ENCODE measurements at places on chromosomes 5 and 9. TPM values are rescaled to one million over a fixed set of nuclear protein-coding genes. Genes with fewer than 3 reads are reported as not detected.

The SPAG8 gene
- total RNA-seq: 0.56 TPM

The GOLGA1 gene
- total RNA-seq: 10.5 TPM

The HTR1A gene
- not detected for total RNA-seq

The CNTFR gene
- total RNA-seq: not detected

The DPYSL3 gene
- 20.4 TPM for total RNA-seq

The PAPPA gene
- 30.6 TPM for total RNA-seq

The PCDHB2 gene
- total RNA-seq: 3.7 TPM

The PRRX2 gene
- 9.5 TPM for total RNA-seq

The CXCL14 gene
- 0.24 TPM for total RNA-seq

The MSMP gene
- not detected for total RNA-seq

The IL4 gene
- total RNA-seq: not detected

The SUSD3 gene
- total RNA-seq: 0.65 TPM

The HNRNPK gene
- total RNA-seq: 561 TPM

The CCDC152 gene
- not detected for total RNA-seq

The SV2C gene
- total RNA-seq: not detected

The PCDHGB5 gene
- 2.5 TPM for total RNA-seq

The KIAA1958 gene
- 2.4 TPM for total RNA-seq

The SLC34A1 gene
- total RNA-seq: not detected

The CDC23 gene
- total RNA-seq: 25.5 TPM

The RASA1 gene
- 23.1 TPM for total RNA-seq

The SPOCK1 gene
- total RNA-seq: 13.9 TPM

The IFNA2 gene
- total RNA-seq: not detected

The LCN12 gene
- 1.3 TPM for total RNA-seq

The ADRA1B gene
- total RNA-seq: 20.0 TPM

The POU5F2 gene
- not detected for total RNA-seq

The TLX3 gene
- total RNA-seq: not detected

The FBLL1 gene
- total RNA-seq: 0.08 TPM

The PCDHB14 gene
- 0.17 TPM for total RNA-seq

The C9orf153 gene
- total RNA-seq: not detected

The NXNL2 gene
- total RNA-seq: 0.85 TPM

The FOXD1 gene
- total RNA-seq: 12.2 TPM

The AHRR gene
- 3.8 TPM for total RNA-seq

The SYK gene
- total RNA-seq: 0.03 TPM

The COL27A1 gene
- total RNA-seq: 9.4 TPM

The MARCHF3 gene
- total RNA-seq: 1.3 TPM

The IL3 gene
- total RNA-seq: not detected

The CNTNAP3B gene
- total RNA-seq: 17.5 TPM

The ACOT12 gene
- total RNA-seq: not detected

The CCDC187 gene
- total RNA-seq: not detected

The ELAVL2 gene
- total RNA-seq: not detected

The TEK gene
- total RNA-seq: 0.05 TPM

The SLC45A2 gene
- total RNA-seq: not detected

The PRDM9 gene
- not detected for total RNA-seq

The ANKRD18B gene
- 6.7 TPM for total RNA-seq

The DENND4C gene
- total RNA-seq: 13.3 TPM

The SPATA31D4 gene
- not detected for total RNA-seq

The DMRTA1 gene
- 0.58 TPM for total RNA-seq

The MYOZ3 gene
- not detected for total RNA-seq

The FAM200C gene
- total RNA-seq: 2.2 TPM

The PTGDS gene
- not detected for total RNA-seq

The NOTCH1 gene
- 12.3 TPM for total RNA-seq
